ENCODE measurements at places on chromosomes 5 and 9. TPM values are rescaled to one million over a fixed set of nuclear protein-coding genes. Genes with fewer than 3 reads are reported as not detected.

GRCh38 chr5:149419859-149420544 is 40.9 kb upstream of the IL17B start:
- DNase-seq, result no peak

- no peak for DNase-seq
These were observed 3.3 kb downstream of the HK3 start for GRCh38 chr5:176895831-176896230.

DNA sequence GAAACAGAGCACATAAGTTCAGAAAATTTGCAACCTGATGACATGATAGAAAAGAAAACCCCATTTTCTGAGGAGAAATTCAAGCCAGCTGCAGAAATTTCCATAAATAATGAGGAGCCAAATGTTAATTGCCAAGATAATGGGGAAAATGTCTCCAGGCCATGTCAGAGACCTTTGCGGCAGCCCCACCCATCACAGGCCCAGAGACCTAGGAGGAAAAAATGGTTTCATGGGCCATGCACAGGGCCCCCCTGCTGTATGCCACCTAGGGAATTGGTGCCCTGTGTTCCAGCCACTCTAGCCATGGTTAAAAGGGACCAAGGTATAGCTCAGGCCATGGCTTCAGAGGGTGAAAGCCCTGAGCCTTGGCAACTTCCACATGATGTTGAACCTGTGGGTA is 118.1 kb downstream of the NR2F1-AS1 start:
- no peak for DNase-seq

CARTPT gene
- not detected for polyA plus RNA-seq

- DNase-seq, result no peak
These were observed 19.6 kb downstream of the ANKDD1B start for GRCh38 chr5:75630875-75631274.

AQP7 gene
- not detected for polyA plus RNA-seq

UGCG gene
- polyA plus RNA-seq, result 34.3 TPM

TICAM2 gene
- 1.2 TPM for polyA plus RNA-seq

DNA sequence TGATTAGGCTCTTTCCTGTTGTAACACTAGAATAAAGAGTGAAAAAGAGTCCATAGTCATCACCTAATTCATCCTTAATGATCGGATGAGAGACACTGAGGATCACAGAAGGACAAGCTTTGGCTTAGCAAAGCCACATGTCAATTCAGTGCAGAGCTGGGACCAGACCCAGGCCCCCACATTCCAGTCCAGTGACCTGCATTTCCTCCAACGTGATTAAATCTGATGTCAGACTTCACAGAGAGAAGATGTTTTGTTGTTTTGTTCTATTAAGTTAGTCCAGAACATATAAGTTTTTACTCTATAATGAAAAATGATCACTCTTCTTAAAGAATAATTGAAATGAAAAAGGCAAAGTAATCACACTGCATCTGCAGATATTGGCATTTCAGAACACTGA is 377.9 kb upstream of the PAPPA start:
- no peak for DNase-seq

CCL21 gene
- polyA plus RNA-seq, result not detected

PROP1 gene
- not detected for polyA plus RNA-seq

EGFLAM gene
- 5.6 TPM for polyA plus RNA-seq

DNA sequence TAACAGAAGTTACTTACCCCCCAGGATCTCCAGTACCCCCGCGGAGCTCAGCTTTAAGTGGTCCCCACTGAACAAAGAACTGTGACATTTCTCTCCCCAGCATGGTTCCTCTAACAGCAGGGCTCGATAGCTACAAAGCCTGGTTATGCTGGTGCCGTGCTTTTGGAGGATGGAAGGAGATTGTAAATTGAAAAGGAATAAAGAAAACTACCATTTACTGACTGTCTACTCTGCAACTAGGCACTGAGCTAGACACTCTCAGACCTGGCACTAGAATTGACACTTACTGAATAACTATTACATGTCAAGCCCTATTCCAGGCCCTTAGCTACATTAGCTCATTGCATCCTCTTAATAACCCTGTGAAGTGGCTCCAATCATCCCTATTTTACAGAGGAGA is 145.3 kb downstream of the TTLL11 start:
- DNase-seq, result no peak

- no peak for DNase-seq
These were observed 20.3 kb downstream of the CAMSAP1 start for GRCh38 chr9:135887021-135887507.

DNA sequence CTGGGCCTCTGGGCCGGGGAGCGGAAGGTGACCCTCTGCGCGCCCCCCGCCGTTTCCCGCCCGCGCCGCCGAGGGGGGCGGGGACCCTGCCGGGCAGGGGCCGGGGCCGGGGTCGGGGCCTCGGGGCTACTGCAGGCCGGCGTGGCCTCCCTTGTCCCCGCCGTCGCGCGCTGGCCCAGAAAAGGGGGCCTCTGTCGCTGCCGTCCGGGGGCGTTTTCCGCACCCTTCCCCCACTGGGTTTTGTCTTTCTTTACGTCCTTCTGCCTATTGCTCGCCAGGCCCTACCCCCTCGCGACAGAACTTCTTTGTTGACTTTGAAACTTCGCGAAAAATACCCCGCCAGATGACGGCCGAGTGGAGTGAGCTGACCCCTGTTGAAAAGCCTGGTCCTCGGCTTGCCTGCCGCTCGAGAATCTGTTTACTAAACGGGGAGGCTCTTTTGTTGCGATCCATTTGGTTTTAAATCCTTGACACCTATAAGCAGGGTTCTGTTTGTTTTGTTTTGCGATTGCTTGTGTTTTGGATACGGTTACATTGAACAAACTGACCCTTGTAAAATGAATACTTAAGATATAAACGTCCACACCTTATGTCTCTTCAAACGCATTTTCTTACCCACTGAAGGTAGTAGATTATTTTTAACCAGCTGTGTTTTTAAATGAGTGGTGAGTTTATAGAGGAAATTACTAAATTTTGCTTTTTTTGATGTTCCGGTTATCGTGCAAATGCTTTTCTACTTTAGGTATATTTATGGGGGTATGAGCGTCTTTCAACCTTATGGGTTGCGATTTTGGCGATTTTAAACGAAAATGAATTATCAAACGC is 765 bp downstream of the MARCHF6 start:
- DNase-seq, result no peak

GRCh38 chr5:59436364-59437148 is 457.0 kb downstream of the PDE4D start:
- no peak for DNase-seq

- DNase-seq, result no peak
These were observed 441.5 kb upstream of the PTGER4 start for GRCh38 chr5:40238066-40238745.

- no peak for DNase-seq
These were observed 28.9 kb downstream of the SH3PXD2B start for GRCh38 chr5:172425402-172425801.

- DNase-seq, result no peak
These were observed 425.1 kb downstream of the ARHGEF28 start for GRCh38 chr5:74051076-74051475.

GRCh38 chr5:106873568-106873967 is 797.2 kb downstream of the EFNA5 start:
- DNase-seq, result no peak

SV2C gene
- not detected for polyA plus RNA-seq

- no peak for DNase-seq
These were observed 24.9 kb downstream of the ADAM19 start for GRCh38 chr5:157550663-157551062.

TMEM252 gene
- polyA plus RNA-seq, result not detected

PCDHB8 gene
- 0.17 TPM for polyA plus RNA-seq

- no peak for DNase-seq
These were observed 52.9 kb downstream of the ARHGAP26 start for GRCh38 chr5:142823126-142823525.

MFAP3 gene
- polyA plus RNA-seq, result 47.0 TPM
